ENCODE measurements at places on chromosomes 1 and 21. TPM values are rescaled to one million over a fixed set of nuclear protein-coding genes. Genes with fewer than 3 reads are reported as not detected.

MX2 gene
- not detected for total RNA-seq

- no peaks in the 10 kb centered on the region for H3K36me3 ChIP-seq
- H3K27ac ChIP-seq = no peak overlapping the region
- no peaks in the 10 kb centered on the region for H3K4me1 ChIP-seq
- peaks cover 10% of the 10 kb centered on the region for H3K27me3 ChIP-seq
These were observed 8.7 kb downstream of the C1orf74 start for GRCh38 chr1:209775678-209776077.

DNA sequence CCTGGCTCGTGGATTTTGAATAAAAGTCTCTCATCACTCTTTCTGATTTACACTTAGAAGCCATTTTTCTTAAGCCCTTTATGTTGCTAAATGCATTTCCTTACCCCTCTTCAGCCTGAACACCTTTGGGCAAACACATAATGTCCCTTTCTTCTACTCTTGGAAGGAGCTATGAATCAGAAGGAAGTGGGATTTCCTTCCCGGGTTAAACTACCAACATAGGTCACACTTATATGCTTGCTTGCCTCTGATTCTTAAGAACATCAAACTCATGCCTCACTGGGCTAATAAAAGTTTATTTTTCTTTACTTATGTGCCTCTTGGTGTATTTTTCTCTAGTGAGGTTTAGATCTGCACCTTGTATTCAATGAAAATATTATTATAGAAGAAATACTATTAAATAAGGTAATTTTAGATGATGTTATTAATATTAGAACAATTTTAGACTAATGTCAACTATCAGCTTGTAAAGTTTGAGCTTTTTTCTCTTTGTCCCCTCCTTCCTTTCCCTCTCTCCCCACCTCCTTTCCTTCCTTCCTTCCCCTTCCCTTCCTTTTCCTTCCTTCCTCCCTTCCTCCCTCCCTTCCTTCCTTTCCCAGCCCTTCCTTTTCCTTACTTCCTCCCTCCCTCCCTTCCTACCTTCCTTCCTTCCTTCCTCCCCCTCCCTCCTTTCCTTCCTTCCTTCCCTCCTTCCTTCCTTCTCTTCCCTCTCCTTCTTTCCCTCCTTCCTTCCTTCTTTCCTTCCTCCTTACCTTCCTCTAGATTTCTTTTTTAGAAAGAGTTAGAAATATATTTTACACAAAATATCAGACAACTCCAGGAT lies 66.5 kb upstream of the KCNJ6 start:
- no peak overlapping the region for H3K27ac ChIP-seq
- peaks cover 23% of the 10 kb centered on the region for H3K27me3 ChIP-seq
- no peaks in the 10 kb centered on the region for H3K36me3 ChIP-seq
- H3K4me3 ChIP-seq = no peak overlapping the region

GRCh38 chr21:43352568-43353281 lies 74.2 kb downstream of the SIK1 start:
- no peak overlapping the region for H3K27ac ChIP-seq
- DNase-seq = no peak
- H3K4me1 ChIP-seq = peaks cover 3% of the 10 kb centered on the region
- no peak overlapping the region for H3K4me3 ChIP-seq

GRCh38 chr21:35349376-35350080 lies 300.4 kb upstream of the RUNX1 start:
- peaks cover 9% of the 10 kb centered on the region for H3K27me3 ChIP-seq
- no peak overlapping the region for H3K4me3 ChIP-seq
- H3K27ac ChIP-seq = no peak overlapping the region
- H3K36me3 ChIP-seq = no peaks in the 10 kb centered on the region

Data from osteocyte (in vitro differentiated cells).